AG09319 (cell line): ENCODE measurements at places on chromosomes 5 and 9.

GRCh38 chr9:108780942-108781734, 74.6 kb downstream of the ACTL7B start:
- no peak for DNase-seq

- DNase-seq: no peak
These were observed 1886.0 kb upstream of the CDH6 start for GRCh38 chr5:29307478-29307877.

DNA sequence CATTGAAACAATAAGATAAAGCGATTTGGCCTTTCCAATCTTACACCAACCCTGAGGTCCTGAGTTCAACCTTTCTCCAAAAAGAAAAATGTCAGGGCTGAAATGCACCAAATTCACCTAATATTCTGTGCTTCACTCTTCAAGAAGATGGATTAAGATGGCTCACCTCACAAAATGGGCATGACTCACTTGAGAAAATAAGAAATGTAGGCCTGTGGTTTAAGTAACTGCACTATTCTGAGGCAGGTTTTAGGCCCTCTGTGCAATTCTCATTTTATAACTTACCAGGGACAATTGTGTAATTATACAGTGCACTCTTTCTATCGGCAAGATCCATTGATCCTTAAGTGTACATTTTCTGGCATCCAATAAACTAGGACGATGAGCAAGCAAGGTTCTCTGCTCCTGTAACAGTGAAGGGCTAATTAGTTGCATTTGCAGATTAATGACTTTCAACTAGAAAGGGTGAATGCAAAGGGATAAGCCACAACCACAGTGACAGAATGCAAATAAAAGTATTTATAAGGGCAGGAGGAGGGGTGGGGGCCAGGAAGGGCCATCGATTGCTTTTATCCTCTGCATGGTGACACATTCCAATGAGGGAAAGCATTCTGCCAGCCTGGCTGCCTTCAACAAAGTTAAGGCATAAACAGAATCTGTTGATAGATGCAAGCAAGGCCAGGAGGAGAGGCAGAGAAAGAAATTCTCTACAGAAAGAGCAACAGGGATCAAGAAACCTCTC, 214.5 kb downstream of the CAAP1 start:
- no peak for DNase-seq

DNA sequence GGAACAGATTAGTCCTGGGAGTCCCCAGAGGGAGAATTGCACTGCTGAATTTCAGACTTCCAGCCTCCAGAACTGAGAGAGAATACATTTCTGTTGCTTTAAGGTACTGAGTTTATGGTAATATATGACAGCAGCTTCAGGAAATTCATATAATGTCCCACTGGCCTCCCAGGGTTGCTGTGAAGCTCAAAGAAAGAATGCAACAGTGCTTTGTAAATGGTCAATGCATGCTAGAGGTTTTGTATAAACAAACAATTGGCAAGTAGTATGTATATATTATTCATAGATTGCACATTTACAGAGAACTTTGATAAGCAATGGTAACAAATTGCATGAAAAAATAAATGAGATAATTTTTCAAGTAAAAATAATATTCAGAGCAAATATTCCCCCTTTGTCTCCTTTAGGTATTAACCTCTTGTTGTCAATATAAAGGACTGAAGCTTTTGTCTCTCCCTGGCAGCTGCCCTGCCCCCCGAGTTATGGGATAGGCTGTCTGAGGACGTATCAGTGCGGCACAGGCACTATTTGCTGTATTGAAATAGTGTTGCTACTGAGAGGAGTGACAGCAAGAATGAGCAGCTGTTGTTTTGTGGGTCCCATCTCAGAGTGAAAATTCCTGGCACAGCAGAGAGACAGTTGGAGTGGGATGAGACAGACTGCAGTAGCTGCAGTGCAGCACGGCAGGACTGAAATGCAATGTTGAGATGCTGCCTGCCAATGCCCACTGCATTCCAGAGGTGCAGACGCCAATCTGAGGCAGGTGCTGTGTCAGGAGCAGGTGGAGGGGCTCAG, 194.2 kb upstream of the GLRA1 start:
- no peak for DNase-seq

DNA sequence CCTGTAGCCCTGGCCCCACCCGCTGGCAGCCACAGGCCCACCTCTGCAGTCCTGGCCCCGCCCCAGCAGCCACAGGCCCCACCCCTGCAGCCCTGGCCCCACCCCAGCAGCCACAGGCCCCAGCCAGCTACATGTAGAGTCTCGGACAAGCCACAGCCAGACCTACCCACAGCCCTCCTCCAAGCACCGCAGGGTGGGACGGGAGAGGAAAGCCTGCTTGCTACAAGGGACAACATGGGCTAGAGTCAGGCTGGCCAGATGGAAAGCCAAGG, 49.5 kb upstream of the SARDH start:
- no peak for DNase-seq

DNA sequence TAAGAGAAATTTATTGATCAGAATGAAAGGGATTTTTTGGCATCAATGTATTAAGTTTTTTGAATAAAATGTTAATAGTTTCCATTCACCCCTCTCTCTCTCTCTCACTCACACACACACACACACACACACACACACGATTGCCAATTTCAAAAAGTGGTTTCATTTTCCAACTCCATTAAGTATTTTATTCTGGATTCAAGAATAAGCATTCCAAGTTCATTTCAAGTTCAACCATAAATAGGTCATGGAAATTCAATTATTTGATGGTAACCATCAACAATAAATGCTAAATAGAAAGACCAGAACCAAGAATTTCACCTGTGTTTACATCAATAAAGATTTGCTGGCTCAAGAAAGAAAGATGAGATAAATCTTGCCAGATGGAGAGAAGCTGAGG, 171.6 kb downstream of the ADAMTS12 start:
- DNase-seq: no peak

- DNase-seq: no peak
These were observed 51.9 kb downstream of the IPPK start for GRCh38 chr9:92617951-92618510.
